ENCODE measurements at places on chromosomes 1 and 21.

DNA sequence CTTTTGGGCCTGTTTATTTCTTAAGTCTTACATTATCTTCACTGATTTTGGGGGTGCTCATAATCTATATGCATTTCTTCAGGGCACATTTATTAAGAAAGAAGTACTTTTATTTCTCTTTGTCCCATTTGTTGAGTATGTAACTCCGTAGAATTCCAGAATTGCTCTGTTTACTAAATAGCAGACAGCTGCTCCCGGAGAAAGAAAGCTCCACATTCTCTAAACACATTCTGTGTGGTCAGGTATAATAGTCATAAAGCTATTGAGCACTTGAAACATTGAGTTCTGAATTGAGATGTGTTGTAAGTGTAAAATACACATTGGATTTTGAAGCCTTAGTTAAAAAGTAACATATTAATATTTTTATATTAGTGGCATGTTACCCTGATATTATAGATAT lies 206.5 kb downstream of the SPATA17 start:
- H3K27ac ChIP-seq: no peak overlapping the region
- H3K36me3 ChIP-seq: no peaks in the 10 kb centered on the region
- H3K27me3 ChIP-seq: no peaks in the 10 kb centered on the region
- H3K4me3 ChIP-seq: no peak overlapping the region

GRCh38 chr21:43829575-43830119 lies 35.4 kb upstream of the AGPAT3 start:
- no peaks in the 10 kb centered on the region for H3K36me3 ChIP-seq
- no peak for DNase-seq
- H3K4me3 ChIP-seq: no peak overlapping the region
- H3K27me3 ChIP-seq: no peaks in the 10 kb centered on the region

DNA sequence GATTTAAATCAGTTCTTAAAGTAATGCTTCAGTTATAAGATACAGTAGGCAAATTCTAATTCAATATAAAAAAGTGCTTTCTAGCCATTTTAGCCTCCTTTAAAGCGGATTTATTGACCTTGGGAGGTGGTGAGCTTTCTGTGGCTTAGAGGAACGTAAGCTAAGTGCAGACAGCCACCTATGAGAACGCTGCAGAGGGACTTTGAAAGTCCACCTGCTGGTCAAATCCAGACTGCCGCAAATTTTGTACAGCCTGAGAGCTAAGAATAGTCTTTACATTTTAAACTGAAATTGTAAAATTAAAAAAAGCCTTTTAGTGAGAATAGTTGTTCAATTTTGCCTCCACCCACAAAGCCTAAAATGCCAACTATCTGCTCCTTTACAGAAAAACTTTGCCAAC lies 67.0 kb upstream of the SSX2IP start:
- H3K4me1 ChIP-seq: no peaks in the 10 kb centered on the region
- no peak overlapping the region for H3K4me3 ChIP-seq
- H3K36me3 ChIP-seq: no peaks in the 10 kb centered on the region

DNA sequence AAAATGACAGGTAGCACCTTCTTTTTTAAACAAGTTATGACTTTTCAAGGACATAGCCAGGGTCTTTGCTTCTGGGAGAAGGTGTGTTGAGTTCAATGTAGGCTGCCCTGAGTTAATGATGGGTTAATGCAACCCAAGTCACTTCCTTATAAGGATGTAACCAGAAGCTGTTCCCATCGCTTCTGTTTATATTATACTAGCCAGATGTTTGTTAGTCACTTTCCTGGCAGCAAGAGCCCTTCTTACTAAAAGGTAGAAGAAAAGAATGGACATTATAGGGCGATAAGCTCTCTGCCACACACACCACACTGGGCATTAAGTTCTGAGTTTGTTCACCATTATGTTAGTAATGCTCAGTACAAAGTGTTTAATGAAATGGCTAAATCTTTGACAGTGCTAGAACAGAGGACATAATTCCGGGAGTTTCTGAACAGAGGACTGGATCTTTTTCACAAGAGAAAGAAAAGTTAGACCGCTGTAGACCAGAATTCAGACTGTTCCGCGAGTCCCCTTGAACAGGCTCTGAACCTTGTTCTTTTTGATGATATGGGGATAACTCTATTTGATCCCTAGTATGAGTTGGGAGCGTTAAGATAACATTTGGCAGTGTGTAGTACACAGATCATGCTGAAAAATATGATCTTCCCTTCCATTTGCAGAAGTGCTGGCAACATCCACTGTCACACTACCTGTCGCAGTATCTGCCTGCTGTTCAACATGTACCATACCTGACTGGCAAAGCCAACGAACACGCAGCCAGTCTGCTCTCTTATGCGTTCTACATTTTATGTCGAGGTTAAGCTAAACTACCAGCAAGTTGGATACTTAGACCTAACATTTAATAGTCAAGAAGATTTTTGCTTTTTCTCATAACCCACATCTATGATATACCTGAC lies 41.0 kb downstream of the DEGS1 start:
- H3K4me1 ChIP-seq: peaks cover 4% of the 10 kb centered on the region
- DNase-seq: no peak
- H3K36me3 ChIP-seq: peaks cover 17% of the 10 kb centered on the region
- H3K27ac ChIP-seq: no peak overlapping the region

- H3K36me3 ChIP-seq: no peaks in the 10 kb centered on the region
- DNase-seq: no peak
- H3K4me3 ChIP-seq: no peak overlapping the region
- peaks cover 27% of the 10 kb centered on the region for H3K27me3 ChIP-seq
- no peak overlapping the region for H3K27ac ChIP-seq
- H3K4me1 ChIP-seq: no peaks in the 10 kb centered on the region
Observed at GRCh38 chr1:84361796-84362195, 36.5 kb upstream of the DNASE2B start.

GRCh38 chr1:203287109-203287893 lies 18.0 kb upstream of the BTG2 start:
- peak overlapping the region; percentile 24 for H3K27ac ChIP-seq
- H3K4me3 ChIP-seq: no peak overlapping the region
- H3K36me3 ChIP-seq: no peaks in the 10 kb centered on the region
- no peaks in the 10 kb centered on the region for H3K27me3 ChIP-seq

DNA sequence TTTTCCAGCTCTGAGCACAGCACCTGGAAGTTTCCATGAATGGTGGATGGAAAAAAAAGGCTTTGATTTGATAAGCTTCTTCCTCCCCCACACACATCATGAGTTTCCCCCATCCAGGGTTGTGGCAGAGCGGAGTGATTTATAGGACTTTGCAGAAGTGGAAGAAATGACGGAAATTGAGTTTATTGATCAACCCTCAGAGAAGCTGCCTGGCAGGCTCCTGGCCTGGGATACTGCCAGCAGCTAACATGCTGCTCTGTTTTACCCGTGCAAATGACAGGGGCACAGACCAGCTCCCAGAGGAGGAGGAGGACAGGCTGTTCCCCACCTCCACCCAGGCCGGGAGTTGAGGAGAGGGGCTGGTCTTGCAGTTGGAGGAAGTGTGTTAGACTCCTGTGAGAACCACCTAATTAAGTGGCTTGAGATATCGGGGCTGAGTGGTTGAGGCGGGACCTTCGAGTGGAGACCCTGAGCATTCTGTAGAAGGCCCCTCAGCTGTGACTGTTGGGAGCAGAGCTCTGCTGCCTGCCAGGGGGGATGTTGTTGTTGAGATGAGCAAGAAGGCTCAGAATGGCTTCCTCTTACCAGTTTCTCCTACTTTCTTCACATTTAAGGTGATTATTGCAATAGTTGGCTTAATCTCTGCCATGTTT lies 21.8 kb downstream of the ADORA1 start:
- no peaks in the 10 kb centered on the region for H3K27me3 ChIP-seq
- peak; percentile 68 for DNase-seq
- no peak overlapping the region for H3K4me3 ChIP-seq
- H3K27ac ChIP-seq: no peak overlapping the region
- H3K4me1 ChIP-seq: peaks cover 14% of the 10 kb centered on the region
- no peaks in the 10 kb centered on the region for H3K36me3 ChIP-seq

DNA sequence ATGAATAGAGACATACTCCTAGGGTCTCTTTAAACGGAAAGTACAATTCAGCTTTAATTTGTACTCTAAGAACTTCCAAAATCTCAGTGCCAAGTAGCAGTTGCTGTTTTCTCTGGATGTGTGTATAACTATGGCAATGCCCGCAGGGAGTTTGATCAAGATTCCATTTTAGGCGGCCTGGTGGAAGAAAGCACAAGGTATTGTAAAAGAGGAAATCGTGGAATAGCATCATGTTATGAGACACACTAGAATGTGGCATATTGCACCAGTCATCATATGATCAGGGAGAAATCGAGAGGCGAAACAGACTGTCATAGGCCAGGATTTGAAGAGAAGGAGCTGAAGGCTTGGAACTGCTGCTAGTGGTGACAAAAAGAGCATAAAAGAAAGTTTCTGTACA lies 316.2 kb upstream of the FMN2 start:
- H3K27ac ChIP-seq: no peak overlapping the region
- no peak overlapping the region for H3K4me3 ChIP-seq
- H3K27me3 ChIP-seq: no peaks in the 10 kb centered on the region
- no peak for DNase-seq
- H3K4me1 ChIP-seq: no peaks in the 10 kb centered on the region
- no peaks in the 10 kb centered on the region for H3K36me3 ChIP-seq

- H3K27me3 ChIP-seq: no peaks in the 10 kb centered on the region
Observed at GRCh38 chr1:187157115-187157514, 328.4 kb downstream of the PLA2G4A start.

DNA sequence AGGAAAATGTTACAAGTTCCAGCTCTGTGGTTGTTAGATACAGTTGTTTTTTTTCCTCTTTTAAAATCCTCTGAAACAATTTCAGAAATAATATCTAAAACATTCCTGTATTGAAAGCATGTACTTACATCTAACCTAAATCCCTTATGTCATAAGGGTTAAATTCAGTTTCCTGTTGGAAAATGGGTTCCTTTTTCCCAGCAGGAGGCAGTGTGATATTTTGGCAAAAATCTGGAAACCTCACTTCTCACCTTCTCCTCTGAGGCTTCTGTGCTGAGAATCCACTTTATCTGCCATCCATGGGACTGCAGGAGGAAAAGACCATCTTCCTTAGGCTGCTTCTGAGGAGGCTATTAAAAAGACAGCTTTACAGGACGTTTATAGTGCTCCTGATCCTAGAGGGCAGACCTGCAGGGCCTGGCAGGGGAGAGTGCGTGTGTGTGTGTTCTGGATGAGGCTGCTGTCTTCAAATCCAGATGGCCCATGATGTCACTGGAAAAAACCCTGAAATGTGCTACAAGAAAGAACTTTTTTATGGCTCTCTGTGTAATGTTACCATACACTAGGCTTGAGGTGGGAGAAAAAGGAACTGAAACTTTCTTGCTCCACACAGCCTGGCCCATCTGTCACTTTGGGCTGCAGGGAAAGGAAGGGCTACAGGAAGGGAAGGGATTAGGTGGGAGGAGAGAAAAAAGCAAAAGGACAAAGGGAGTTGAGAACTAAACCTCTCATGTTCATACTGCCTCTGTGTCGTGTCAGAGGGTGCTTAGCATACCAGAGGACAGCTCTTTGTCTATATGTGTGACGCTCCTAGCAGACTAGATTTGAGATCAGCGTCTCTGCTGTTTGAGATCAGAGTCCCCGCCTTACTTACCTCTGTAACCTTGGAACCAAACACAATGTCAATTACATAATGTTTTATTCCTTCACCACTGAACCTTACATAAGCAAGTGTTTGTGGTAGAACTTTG lies 379.2 kb upstream of the SPAG17 start:
- H3K4me1 ChIP-seq: no peaks in the 10 kb centered on the region
- H3K27me3 ChIP-seq: no peaks in the 10 kb centered on the region
- no peak overlapping the region for H3K4me3 ChIP-seq
- DNase-seq: peak; percentile 57
- peak overlapping the region; percentile 44 for H3K27ac ChIP-seq
- no peaks in the 10 kb centered on the region for H3K36me3 ChIP-seq

- H3K27ac ChIP-seq: peak overlapping the region; percentile 12
- no peak for DNase-seq
- peaks cover 62% of the 10 kb centered on the region for H3K36me3 ChIP-seq
- peak overlapping the region; percentile 13 for H3K4me3 ChIP-seq
- H3K27me3 ChIP-seq: no peaks in the 10 kb centered on the region
Observed at GRCh38 chr1:35452106-35452774, 105.0 kb downstream of the KIAA0319L start.

GRCh38 chr1:179825798-179826460 lies 51.7 kb downstream of the TOR1AIP2 start:
- no peak overlapping the region for H3K27ac ChIP-seq
- peak; percentile 54 for DNase-seq
- no peaks in the 10 kb centered on the region for H3K36me3 ChIP-seq
- H3K4me3 ChIP-seq: no peak overlapping the region

DNA sequence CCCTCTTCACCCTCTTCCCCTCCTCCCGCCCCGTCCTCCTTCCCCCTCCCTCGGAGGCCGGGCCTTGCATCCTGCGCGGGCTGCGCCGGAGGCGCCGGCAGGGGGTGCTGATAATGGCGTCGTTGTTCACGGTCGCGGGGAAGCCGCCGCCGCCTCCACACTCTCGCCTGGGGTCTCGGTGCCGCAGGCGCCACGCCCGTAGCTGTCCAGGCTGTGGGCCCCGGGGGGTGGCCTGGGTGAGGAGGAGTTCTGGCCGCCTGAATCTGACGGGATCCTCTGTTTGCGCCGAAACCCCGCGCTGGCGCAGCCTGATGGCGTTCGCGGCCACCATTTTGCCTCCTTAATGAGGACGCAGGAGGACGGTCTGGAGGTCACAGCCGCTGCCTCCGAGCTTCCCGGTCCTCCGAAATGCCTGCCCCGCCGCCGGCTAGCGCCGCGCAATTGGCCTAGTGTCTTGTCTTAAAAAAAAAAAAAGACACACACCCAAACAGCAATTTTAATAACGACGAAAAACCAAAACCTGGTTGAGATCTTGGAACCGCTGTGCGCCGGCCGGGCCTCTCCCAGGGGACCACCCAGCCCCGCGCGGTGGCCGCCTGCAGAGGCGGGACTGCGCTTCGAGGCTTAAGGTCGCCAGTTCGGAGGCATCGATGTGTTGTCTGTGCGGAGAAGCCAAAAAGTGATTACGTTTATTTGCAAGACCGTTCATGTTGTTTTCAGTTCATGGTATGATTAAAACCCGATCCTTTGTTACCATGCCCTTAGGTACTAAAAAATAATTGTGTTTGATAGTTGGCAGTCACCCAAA lies 106.6 kb upstream of the HNRNPU start:
- H3K27me3 ChIP-seq: no peaks in the 10 kb centered on the region
- peak; percentile 98 for DNase-seq
- H3K36me3 ChIP-seq: no peaks in the 10 kb centered on the region
- H3K4me3 ChIP-seq: peak overlapping the region; percentile 96
- peak overlapping the region; percentile 100 for H3K27ac ChIP-seq

GRCh38 chr1:53697721-53698383 lies 41.1 kb downstream of the GLIS1 start:
- DNase-seq: no peak
- no peak overlapping the region for H3K27ac ChIP-seq
- no peak overlapping the region for H3K4me3 ChIP-seq
- no peaks in the 10 kb centered on the region for H3K36me3 ChIP-seq

GRCh38 chr1:4108758-4109627 lies 208.9 kb upstream of the C1orf174 start:
- no peaks in the 10 kb centered on the region for H3K4me1 ChIP-seq
- DNase-seq: no peak
- no peak overlapping the region for H3K4me3 ChIP-seq
- no peaks in the 10 kb centered on the region for H3K36me3 ChIP-seq
